GM12878 (cell line): ENCODE measurements at places on chromosomes 2 and 18. TPM values are rescaled to one million over a fixed set of nuclear protein-coding genes. Genes with fewer than 3 reads are reported as not detected.

GRCh38 chr2:177998006-177998405, 74.6 kb downstream of the PDE11A start:
- H3K4me1 ChIP-seq: no peaks in the 10 kb centered on the region
- H3K4me3 ChIP-seq: no peak overlapping the region
- H3K27me3 ChIP-seq: no peaks in the 10 kb centered on the region

ZRANB3 gene
- total RNA-seq: 10.5 and 11.0 TPM in 2 replicates

BOLL gene
- total RNA-seq: not detected in 2 replicates

MBD2 gene
- total RNA-seq: 170 and 190 TPM in 2 replicates

KIF1A gene
- 0.51 and 0.95 TPM in 2 replicates for total RNA-seq
